Right ventricle myocardium superior (tissue), 1 donor: ENCODE measurements at places on chromosomes 6 and 20.

DNA sequence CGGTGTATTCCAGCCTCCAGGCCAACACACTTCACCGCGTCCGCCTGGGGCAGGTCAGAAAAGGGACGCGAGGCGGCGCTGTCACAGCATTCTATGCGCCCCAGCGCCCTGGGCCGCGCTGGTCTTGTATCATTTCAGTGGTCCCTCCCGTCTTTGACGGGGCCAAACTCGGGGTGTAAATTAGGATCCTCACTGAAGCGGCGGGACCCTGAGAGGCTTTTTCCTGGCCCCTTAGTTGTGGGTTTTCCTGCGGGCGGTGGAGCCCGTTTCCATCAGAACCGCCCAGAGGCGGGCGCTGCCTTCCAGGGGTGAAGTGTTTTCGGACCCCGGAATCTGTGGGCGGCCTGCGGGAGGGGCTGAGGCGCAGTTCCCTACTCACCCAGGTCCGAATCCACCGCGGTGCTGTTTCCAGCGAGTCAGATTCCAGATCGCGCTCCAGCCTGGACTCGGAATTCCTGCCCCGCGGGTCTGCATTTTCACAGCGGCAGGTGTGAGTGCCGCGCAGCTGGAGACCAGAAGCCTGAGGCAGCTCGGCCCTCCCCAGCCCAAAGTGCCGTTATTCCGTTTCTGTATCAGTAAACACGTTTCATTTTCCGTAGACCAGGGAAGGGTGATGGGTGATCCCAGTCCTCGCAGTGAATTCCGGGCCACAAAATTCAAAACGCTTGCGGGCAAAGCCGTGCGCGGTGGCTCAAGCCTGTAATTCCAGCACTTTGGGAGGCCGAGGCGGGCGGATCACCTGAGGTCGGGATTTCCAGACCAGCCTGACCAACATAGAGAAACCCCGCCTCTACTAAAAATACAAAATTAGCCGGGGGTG is 3.9 kb upstream of the MICB start:
- peak; percentile 93 for DNase-seq

DNA sequence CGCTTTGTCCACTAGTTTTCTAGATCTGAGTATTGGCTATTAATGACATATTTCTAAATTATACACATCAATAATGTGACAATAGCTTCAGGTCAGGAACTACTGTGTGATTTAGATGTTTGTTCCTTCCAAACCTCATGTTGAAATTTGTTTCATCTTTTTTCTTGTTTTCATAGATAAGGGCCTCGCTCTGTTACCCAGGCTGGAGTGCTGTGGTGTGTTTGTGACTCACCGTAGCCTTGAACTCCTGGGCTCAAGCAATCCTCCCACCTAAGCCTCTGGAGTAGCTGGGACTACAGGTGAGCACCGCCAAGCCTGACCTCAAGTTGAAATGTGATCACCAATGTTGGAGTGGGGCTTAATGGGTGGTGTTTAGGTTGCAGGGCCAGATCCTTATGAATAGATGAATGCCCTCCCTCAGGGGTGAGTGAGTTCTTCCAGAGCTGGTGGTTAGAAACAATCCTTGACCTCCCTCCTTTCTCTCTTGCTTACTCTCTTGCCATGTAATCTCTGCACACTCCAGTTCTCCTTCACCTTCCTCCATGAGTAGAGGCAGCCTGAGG is 5.9 kb upstream of the NQO2 start:
- DNase-seq, result no peak

DNA sequence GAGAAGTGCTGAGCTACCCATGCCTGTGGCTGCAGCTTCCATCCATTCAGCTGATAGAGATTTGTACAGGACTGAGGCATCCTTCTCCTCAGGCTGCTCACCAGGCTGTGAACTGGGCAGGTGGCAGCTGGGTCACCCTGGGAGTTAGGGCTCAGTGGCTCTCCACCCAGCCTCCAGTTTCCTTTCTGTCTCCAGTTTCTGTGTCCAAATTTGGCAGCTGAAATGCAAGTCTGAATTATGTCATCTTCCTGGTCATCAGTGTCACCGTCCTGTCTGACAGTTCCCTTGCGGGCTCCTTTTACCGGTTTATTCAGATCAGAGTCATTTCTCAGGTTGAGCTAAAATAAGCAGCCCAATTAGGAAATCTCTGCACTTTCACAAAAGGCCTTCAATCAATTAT is 93.3 kb downstream of the EDN1 start:
- DNase-seq, result no peak

DNA sequence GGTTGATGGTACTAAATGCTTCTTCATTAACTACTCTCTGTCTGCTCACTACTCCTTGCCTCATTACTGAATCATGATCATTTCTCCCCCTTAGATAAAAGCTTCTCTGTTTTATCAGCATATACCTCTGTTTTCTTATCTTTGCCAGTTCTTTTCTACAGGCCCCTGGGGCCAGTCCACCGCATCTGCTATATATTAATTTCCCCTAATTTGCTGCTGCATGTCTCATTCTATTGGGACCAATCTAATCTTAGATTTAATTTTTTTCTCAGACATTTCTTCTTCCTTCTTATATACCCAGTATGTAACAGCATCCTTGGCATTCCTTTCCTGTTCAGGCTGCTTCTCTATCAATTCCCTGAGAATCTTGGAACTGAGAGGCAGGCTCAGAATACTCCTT is 51.2 kb downstream of the GRIK2 start:
- no peak for DNase-seq

DNA sequence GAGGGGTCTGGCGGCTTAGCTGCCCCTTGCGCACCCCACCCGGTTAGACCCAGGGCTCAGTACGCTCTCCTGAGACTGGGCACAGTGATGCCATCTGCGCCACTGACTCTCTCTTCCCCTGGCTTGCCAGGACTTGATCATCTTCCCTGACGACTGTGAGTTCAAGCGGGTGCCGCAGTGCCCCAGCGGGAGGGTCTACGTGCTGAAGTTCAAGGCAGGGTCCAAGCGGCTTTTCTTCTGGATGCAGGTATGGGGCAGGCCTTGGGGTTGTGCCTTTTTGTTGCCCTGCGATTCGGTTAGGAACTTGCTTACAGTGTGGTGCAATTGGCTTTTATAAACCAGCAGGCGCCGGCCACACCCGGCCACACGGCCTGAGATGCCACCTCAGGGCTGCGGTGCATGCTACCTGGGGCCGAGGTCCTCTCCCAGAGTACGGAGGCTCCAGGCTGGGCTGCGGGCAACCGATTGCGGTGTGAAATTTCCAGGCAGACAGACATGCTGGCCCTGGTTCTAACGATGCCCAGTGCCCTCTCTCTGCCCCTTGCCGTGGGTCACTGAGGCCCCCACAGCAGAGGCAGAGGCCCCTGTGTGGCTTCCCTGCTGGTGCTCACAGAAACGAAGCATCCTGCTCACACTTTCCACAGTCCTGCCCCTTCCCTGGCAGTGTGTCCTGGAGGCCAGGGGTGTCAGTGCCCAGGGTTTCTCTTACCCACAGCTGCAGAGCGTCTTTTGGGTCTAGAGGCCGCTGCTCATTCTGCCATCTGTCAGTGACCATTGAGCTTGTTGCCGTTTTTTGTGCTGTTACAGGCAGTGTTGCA is 1.7 kb downstream of the ADRM1 start:
- DNase-seq, result no peak

- DNase-seq, result no peak
Observed at GRCh38 chr6:158803733-158804143, 15.4 kb downstream of the EZR start.

DNA sequence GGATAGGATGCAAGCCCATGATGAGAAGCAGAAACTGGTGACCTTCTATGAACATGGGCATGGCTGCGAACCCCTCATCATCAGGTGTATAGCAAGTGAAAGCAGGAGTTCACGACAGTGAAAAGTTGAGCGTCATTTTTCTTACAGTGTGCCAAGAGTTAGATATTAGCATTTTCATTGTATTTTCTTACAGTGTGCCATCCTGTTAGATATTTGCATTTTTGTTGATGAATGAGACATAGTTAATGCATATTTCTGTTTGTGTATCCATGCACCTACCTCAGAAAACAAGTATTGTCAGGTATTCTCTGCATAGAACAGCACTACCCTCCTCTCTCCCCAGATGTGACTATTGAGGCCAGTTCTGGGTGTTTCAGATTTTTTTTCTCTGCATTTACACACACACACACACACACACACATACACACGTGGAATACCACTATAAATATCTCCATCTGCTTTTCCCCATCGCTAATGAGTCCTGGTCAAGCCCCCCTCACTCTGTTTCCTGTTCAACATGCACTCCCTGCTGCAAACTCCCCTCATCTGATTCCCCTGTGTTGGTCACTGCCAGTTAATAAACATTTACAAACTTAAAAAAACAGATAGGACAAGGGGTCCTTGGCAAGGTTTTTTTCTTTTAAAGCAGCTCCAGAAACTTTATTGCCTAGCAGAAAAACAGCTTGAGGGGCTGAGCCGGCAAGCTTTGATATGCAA is 41.7 kb downstream of the PLN start:
- no peak for DNase-seq
